ENCODE measurements at places on chromosomes 3 and 15. TPM values are rescaled to one million over a fixed set of nuclear protein-coding genes. Genes with fewer than 3 reads are reported as not detected.

GRCh38 chr3:172186607-172187006 is 147.2 kb downstream of the FNDC3B start:
- no peak for DNase-seq

GRCh38 chr15:82677720-82678323 is 30.7 kb upstream of the CPEB1 start:
- no peak for DNase-seq

GRCh38 chr3:126355777-126356372 is 1.3 kb downstream of the KLF15 start:
- peak; percentile 77 for DNase-seq

DNA sequence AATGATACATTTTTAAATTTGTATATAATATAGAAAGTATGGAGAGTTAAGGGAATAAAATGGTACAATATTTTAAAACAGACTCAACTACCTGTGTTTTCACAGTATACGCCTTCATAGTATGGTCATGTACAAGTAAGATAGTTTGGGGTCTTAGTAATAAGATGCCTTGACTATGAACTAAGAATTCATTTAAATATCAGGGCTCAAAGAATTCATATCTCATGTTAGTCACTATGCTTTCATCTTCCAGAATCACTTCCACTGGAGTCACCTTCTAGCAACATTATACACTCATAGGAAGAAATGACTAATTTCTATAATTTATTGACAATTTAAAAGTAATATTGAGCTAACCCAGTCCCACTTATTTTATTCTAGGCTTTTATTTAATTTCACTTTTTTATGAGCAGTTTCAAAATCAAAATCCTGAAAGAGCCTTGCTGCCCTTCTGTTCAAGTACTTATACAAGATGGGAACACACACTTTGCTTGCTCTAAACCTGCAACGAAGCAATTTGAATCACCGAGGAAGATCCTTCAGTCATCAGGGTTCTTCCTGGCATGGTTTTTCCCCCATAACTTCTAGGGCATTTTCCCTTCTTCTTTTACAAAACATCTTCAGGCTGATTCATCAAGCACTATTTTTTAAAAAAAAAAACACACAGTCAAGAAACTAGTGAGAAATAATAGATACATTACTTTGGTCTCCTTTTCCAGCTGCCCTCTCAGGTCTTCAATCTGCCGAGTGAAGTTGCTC is 94.1 kb downstream of the MYH15 start:
- DNase-seq = no peak

The FAH gene
- 22.4 TPM for total RNA-seq

The LRRC34 gene
- 0.39 TPM for total RNA-seq

The CKMT1A gene
- total RNA-seq = 229 TPM

The MTHFS gene
- 22.0 TPM for total RNA-seq
